ENCODE measurements at places on chromosomes 12 and 14.

- DNase-seq, result no peak
These were observed 30.3 kb upstream of the INF2 start for GRCh38 chr14:104659146-104659545.

- no peak for DNase-seq
These were observed 32.7 kb upstream of the KLRF1 start for GRCh38 chr12:9794484-9795093.

DNA sequence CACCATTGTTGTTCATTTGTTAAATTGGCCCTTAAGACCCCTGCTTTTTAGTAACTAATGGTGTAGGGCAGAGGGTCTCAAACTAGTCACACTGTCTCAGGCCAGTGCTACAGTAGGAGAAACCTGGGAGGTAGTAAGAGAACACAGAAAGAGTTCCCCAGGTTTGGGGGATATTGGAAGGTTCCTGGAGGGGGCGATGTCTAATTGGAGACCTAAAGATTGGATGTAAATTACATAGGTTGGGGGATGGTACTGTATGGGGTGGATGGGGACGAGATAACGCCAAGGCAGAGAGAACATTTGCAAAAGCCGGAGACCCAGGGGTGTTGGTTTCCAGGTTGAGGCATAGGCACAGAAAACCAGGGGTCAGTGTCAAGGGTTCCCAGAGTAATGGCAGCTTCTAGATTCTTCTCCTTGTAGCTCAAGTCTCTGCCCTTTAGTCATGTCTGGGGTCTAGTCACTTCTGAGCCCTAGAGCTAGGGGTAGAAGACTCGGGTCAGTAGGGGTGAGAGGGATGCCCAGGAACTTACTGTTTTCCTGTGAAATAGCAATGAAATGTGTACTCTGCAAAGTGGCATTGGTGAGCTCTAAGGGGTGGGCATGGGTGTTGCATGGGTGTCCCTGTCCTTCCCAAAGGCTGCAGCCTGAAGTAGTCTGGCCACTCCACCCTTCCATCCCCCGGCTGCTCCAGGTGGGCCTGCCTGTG, 21.8 kb downstream of the PLEKHG3 start:
- no peak for DNase-seq

GRCh38 chr14:44700694-44701093, 193.6 kb upstream of the FSCB start:
- DNase-seq, result no peak

DNA sequence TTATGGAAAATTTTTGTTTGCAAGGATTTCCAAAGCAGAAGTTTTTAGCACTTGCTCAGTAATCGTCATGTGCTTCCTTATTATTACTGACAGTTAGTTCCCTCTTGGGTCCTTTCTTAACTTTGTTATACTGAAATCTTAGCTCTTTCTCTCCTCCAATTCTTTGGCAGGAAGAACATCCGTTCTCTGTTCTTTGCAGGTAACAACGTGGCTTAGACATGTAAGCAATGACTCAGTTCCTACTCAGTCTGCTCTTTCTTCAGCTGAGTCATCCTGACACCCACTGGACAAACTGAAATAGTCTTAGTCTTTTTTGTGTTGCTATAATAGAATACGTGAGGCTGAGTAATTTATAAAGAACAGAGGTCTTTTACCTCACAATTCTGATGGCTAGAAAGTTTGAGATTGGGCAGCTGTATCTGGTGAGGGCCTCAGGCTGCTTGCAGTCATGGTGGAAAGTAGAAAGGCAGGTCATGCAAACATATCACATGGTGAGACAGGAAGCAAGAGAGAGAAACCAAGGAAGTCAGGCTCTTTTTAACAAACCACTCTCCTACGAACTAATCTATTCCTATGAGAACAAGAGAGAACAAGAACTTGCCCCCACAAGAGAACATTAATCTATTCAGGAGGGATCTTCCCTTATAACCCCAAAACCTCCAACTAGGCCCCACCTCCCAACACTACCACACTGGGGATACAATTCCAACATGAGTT, 49.2 kb downstream of the TESPA1 start:
- peak; percentile 14 for DNase-seq

DNA sequence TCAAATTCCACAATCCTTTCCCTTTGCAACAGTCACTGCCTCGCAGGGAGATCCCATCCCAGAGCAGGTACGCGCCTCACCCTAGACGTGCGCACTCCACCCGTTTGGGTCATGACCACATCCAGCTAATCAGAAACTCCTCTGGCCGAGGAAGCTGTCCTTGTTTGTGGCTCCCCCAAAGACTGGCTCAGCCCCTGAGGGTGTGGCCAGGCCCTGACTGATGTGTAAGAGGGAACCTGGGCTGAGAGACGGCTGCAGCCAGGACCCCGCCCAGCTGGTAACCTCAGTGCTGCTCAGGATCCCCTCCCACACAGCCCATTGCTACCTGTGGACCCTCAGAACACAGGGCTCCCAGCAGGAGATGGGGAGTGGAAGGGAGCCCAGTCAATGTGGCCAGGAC, 183.2 kb upstream of the SFSWAP start:
- no peak for DNase-seq

GRCh38 chr12:7450667-7451066, 6.7 kb upstream of the CD163L1 start:
- DNase-seq, result no peak

DNA sequence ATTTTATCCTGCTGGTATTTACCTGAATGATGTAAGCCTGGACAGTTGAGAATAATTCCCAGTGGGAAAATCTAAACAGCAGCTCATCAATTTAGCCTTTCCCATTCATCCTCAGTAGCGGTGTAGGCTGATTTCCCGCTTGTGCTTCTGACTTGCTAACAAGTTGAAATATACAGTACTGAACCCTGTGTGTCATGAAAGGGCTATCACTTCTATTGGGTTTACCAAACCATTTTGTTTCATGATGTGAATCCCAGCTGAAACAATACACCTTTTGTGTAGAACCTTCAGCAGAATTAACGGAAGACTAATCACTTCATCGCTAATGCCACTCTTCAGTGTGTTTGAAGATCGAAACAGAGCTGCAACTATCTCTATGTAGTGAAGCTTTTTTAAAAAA, 88.4 kb downstream of the POLR3B start:
- DNase-seq, result no peak

DNA sequence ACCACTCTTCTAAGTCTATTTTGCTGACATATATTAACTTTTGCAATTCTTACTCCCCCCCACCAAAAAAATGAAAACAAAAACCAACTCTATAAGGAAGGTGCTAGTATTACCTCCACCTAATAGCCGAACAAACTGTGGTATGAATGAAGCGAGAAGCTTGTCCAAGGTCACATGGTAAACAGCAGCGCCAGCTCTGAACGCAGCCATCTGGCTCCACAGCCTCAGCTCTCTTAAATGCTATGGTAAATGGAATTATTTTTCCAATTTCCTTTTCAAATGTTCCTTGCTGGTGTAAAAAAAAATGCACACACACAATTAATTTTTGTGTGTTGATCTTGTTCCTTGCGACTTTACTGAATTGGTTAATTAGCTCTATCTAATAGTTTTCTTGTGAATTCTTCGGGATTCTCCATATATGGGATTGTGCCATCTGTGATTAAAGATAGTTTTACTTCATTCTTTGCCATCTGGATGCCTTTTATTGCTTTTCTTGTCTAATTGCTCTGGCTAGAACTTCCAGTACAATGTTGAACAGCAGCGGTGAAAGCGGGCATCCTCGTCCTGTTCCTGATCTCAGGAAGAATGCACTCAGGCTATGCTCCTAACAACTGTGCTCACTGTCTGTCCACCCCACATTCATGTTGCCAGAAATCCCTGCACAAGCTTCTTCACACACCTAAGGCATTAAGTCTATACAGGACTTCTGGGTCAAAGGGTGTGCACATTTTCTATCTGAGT, 10.7 kb upstream of the C12orf76 start:
- no peak for DNase-seq

- DNase-seq, result no peak
These were observed 106.2 kb upstream of the MAX start for GRCh38 chr14:65208548-65208947.

DNA sequence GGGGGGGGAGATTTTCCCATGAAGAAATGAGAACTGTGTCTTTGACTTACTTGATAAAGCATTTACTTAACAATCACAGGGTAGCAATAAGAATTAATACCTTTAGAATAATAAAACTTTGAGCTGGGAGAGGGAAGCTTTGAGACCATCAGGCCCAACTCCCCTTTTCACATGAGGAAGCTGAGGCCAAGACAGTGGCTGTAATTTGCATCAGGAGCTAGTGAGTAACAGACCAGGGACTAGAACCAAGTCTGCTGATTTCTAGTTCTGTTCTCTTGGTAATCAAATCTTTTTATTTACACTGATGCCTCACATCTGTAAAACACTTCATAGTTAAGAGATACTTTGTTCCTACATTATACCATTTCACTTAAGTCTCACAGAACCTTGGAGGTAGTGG, 28.7 kb downstream of the TTC8 start:
- DNase-seq, result no peak

GRCh38 chr12:130281153-130281799, 56.4 kb upstream of the PIWIL1 start:
- no peak for DNase-seq

DNA sequence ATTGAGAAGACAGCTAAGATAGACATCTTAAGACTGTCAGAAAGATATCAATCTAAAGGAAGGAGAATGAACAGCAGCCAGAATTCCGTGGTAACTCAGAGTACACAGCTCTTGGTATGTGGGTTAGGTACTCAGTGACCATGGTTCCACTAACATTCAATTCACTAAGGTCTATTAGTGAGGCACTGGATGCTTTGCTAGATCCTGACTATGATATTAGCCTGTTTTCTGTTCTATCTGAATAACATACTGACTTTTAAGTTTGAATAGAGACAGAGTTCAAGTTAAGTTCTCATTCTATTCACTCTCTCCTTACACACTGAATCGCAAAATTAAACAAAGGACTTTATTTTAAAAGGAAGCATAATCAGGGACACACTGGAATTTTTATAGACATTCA, 106.4 kb downstream of the PRKD1 start:
- DNase-seq, result no peak

DNA sequence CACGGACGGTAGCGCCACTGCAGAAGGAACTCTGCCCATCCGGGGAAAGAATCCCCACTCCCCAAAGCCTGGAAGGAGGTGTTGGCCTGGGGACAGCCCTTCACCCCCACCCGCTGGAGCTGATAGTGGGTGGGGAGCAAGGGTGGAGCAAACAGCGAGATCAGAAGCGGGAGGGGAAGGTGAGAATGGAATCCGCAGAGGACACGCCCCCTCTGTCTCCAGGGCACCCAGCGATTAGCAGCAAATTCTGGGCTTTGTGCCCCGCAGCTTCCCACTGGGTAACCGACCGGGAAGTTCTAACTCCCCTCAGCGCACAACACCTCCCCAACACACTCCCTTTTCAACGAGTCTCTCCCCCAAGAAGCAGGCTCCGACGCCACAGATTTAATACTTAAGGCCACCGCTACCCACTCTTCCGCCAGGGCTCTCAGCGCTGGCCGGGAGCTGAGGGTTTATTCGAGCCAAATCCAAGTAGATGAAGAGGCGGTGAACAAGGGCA, 1.4 kb downstream of the SLC25A29 start:
- no peak for DNase-seq

DNA sequence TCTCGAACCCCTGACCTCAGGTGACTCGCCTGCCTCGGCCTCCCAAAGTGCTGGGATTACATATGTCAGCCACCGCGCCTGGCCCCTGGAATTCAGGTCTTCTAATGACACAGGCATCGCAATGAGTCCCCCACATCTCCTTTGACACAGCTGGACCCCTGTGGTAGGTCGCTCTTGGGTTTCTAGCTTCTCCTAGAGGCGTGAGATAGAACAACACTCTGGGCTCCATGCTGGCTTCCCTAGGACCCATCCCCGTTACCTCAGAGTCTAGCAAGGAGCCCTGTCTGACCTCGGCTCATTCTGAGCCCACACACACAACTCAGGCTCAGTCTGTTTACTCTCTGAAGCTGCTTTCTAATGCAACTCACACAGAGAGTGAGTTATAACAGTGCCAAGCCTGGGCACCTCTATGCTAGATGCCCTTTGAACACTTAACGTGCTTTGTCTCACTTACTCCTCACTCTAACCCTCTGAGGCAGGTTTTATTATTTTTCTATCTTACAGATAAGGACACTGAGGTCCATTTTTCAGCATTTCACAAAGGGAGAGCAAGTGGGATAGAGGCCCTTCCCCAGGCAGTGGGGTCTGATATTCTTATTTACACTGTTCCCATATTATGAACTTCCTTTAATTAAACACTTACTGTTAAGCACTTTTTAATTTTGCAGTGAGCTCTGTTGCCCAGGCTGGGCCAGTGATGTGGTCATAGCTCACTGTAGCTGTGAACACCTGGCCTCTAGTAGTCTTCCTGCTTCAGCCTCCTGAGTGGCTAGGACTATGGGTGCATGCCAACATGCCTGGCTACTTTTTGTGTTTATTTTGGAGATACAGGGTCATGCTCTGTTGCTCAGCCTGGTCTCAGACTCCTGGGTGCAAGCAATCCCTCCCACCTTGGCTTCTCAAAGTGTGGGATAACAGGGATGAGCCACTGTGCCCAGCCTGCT, 40.6 kb upstream of the RBM19 start:
- DNase-seq, result no peak

DNA sequence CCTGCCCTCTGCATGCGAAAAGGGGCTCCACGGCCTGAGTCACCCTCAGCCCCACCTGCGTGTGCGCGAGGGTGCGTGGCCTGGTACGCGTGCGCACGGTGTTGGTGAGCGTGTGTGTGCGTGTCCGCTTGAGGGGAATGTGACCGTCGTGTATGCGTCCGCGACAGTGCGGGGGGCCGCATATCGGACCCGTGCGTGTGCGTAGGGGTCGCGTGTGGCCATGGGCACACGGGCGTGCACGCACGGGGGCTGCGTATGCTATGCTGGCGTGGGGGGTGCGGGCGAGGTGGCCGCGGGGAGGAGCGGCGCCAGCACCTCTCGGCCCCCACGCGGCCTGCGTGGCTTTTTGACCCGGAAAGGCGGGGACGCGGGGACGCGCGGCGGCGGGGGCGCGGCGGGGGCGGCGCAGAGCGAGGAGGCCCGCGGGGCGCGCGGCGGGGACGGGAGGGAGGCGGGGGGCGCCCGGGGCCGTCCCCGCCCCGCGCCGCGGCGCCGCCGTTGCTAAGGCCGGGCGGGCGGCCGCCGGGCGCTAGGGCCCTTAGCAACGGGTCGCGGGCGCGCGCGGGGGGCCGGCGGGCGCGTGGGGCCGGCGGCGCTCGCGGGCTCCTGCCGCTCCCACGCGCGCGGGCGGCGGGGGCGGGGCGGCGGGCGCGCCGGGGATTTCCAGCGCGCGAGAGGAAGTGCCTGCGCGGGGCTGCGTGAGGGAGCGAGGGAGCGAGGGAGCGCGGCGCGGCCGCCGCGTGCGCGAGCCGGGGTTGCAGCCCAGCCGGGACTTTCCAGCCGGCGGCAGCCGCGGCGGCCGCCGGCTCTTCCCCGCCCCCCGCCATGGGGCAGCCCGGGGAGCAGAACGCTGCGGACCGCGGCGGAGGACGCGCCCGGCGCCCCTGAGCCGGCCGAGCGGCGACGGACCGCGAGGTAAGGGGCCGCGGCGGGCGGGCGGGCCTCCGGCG, at the start of gene TRAF3:
Gene TRAF3 (plus strand): TSS at position 689 of the 950 bp plus-strand sequence. CDS start 92,753 bp downstream, outside the sequence.
- no peak for DNase-seq
